A375 (cell line): ENCODE measurements at places on chromosomes 6 and 20. TPM values are rescaled to one million over a fixed set of nuclear protein-coding genes. Genes with fewer than 3 reads are reported as not detected.

CST1 gene
- total RNA-seq = not detected in 2 replicates

CALHM5 gene
- total RNA-seq = 0.19 and 0.29 TPM in 2 replicates

DEFB113 gene
- total RNA-seq = not detected in 2 replicates

TBX18 gene
- total RNA-seq = 11.1 and 11.8 TPM in 2 replicates

GMNN gene
- total RNA-seq = 49.1 and 58.0 TPM in 2 replicates

GCNT2 gene
- total RNA-seq = 4.5 and 5.4 TPM in 2 replicates

CCM2L gene
- not detected in 2 replicates for total RNA-seq

PSMB9 gene
- total RNA-seq = 23.9 and 29.9 TPM in 2 replicates

RTEL1 gene
- total RNA-seq = 19.5 and 24.3 TPM in 2 replicates

C6orf136 gene
- 2.6 and 4.3 TPM in 2 replicates for total RNA-seq

SYNDIG1 gene
- 0.03 TPM in 1 of 2 replicates, not detected in the other for total RNA-seq

CGA gene
- not detected in 2 replicates for total RNA-seq

DEFB110 gene
- not detected in 2 replicates for total RNA-seq

PTK6 gene
- 0.24 TPM in 1 of 2 replicates, not detected in the other for total RNA-seq

SLC17A4 gene
- not detected in 2 replicates for total RNA-seq

FAM217A gene
- total RNA-seq = not detected in 2 replicates

SLC22A7 gene
- not detected in 2 replicates for total RNA-seq

ULBP2 gene
- 5.6 and 6.5 TPM in 2 replicates for total RNA-seq

NOX3 gene
- 0.93 and 1.2 TPM in 2 replicates for total RNA-seq

ANKRD66 gene
- not detected in 2 replicates for total RNA-seq

OLIG3 gene
- not detected in 2 replicates for total RNA-seq

CAPN11 gene
- 0.34 TPM in 1 of 2 replicates, not detected in the other for total RNA-seq

MCUR1 gene
- total RNA-seq = 16.8 and 17.0 TPM in 2 replicates

FAM83D gene
- 49.2 and 51.1 TPM in 2 replicates for total RNA-seq

SEMG1 gene
- total RNA-seq = not detected in 2 replicates

SLC22A16 gene
- 0.13 TPM in 1 of 2 replicates, not detected in the other for total RNA-seq

GRIK2 gene
- 5.8 and 9.0 TPM in 2 replicates for total RNA-seq

ZSCAN26 gene
- total RNA-seq = 7.3 and 8.7 TPM in 2 replicates

RANBP9 gene
- total RNA-seq = 14.3 and 17.8 TPM in 2 replicates

IL20RA gene
- not detected in 2 replicates for total RNA-seq

RRAGD gene
- 4.0 and 4.5 TPM in 2 replicates for total RNA-seq

BPIFA3 gene
- not detected in 2 replicates for total RNA-seq

EYA2 gene
- not detected in 2 replicates for total RNA-seq

DDX43 gene
- total RNA-seq = not detected in 2 replicates

BAK1 gene
- total RNA-seq = 9.9 and 10.7 TPM in 2 replicates

C6orf132 gene
- not detected in 2 replicates for total RNA-seq

DUSP15 gene
- 1.5 and 3.1 TPM in 2 replicates for total RNA-seq

KCNK16 gene
- total RNA-seq = not detected in 2 replicates

ATP6V1G2 gene
- 0.26 and 1.9 TPM in 2 replicates for total RNA-seq

MYL9 gene
- total RNA-seq = 3.1 and 3.2 TPM in 2 replicates

RAMACL gene
- 0.23 and 0.66 TPM in 2 replicates for total RNA-seq

MAPK14 gene
- 22.2 and 22.6 TPM in 2 replicates for total RNA-seq

DEFB123 gene
- not detected in 2 replicates for total RNA-seq

LY6G6D gene
- total RNA-seq = not detected in 2 replicates

RBM24 gene
- 0.48 and 1.5 TPM in 2 replicates for total RNA-seq

DEFB124 gene
- not detected in 2 replicates for total RNA-seq

NINL gene
- total RNA-seq = 1.5 and 2.7 TPM in 2 replicates

TAP2 gene
- 55.3 and 58.2 TPM in 2 replicates for total RNA-seq

TNFAIP3 gene
- total RNA-seq = 5.5 and 8.4 TPM in 2 replicates

BLTP3A gene
- 9.7 and 13.0 TPM in 2 replicates for total RNA-seq
